ENCODE measurements at places on chromosomes 2 and 18.

DNA sequence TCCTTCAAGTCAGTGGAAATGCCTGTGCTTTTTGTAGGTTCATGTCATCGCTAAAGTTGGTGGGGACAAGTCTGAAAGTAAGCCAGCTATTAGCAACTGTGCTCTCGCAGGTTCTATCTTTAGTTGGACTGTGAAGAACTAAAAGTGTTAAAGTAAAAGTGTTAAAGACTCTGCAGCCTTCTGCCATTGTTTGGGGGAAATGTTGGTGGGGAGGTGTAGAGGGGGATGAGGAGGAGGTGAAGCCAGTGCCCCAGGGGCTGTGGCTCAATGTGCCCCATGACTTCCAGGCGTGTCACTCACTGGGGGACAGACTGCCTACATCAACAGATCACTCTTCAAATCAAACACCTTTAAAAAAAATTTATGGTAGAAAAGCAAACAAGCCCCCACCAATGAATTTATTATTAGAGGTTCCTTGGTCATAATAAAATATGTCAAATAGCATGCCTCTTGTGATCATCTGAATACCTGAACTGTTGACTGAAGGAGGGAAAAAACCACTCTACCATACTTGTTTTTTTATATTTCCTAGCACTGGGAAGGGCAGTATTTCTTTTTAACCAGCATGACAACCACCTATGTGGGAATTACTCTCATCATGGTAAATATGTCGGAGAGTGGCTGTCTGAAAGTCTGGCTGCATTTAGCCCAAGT lies 19.3 kb downstream of the TGFA start:
- no peak for DNase-seq

DNA sequence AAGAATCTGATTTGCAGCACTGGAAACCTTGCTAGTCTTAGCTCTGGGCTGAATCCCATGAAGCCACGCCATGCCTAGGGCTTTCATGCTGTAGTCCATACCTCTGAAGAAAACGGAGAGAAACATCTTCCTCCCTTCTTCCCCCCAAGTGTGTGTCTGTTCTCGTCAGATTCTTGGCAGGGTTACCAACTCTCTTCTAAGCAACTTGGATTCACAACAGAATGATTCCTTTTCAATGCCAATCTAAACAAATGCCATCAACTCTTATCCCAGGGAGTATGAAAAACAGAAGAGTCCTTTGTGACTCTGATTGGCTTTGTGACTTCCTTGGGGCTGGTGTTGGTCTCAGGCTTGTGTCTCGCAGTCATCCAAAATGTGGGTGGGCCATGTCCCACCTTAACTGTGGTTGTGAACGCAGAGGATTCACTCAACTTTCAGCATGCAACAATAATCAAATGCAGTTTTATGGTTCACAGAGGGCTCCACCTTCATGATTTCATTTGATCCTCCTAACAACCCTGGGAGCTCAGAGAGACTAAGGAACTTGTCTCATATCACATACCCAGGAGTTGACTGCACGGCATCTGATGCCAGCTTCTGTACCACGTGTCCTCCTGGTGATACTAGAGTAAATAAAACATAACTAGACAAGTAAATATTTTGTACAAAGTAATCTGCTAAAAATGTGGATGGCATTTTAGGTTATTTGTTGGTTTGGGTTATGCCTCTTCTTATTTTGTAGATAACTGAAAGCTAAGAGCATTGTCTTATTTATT lies 186.0 kb upstream of the TNP1 start:
- DNase-seq, result no peak

DNA sequence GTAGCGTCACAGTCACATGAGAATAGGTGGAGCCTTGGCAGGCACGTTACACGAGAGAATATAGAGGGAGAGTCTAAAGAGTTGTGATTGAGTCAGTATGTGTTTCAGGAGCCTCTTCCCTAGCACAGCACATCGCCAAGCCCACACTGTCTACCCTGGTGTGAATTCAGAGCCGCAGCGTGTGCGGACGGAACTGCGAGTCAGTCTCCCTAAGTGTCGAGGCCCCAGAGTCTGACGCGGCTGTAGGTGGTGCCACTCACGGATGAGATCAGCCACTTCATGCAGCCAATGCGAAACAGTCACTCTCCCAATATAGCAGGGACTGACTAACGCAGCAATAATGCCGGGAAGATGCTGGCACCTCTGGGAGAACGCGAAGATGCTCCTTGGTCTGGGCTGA lies 587.3 kb upstream of the ID2 start:
- DNase-seq, result no peak

- no peak for DNase-seq
These were observed 105.1 kb downstream of the SP3 start for GRCh38 chr2:173860082-173860481.

DNA sequence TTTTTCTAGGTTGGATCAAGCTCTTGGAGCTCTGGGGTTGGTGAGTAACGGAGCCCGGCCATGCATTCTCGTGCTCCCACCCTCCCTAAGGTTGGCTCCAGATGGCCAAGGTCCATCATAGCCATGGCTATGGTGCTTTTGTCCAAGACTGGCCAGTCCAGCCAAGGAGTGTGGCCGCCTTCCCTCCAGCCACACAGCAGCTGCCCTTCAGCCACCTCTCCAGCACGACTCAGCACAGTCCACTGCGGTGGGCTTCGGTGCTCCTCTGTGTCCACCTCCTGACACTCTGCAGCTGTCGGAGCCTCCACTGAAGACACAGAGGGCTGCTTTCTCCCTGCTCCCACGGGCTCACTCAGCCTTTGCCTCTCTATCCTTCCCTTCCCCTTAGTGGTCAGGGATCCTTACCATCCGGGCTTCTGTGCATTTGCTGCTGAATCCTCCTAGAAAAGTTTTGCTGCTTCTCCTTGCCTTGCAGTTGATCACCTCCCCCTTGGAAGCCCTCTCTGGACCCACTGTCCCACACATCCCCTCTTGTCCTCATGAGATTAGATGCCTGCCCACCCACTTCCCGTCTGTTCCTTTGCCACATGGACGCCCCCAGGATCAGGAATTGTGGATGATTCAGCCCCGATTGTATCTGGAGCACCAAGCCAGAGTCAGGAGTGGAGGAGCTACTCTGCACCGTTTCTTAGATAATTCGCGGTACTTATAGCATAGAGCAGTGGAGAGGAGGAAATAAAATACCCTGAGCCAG lies 177.1 kb upstream of the COPS8 start:
- DNase-seq, result no peak

DNA sequence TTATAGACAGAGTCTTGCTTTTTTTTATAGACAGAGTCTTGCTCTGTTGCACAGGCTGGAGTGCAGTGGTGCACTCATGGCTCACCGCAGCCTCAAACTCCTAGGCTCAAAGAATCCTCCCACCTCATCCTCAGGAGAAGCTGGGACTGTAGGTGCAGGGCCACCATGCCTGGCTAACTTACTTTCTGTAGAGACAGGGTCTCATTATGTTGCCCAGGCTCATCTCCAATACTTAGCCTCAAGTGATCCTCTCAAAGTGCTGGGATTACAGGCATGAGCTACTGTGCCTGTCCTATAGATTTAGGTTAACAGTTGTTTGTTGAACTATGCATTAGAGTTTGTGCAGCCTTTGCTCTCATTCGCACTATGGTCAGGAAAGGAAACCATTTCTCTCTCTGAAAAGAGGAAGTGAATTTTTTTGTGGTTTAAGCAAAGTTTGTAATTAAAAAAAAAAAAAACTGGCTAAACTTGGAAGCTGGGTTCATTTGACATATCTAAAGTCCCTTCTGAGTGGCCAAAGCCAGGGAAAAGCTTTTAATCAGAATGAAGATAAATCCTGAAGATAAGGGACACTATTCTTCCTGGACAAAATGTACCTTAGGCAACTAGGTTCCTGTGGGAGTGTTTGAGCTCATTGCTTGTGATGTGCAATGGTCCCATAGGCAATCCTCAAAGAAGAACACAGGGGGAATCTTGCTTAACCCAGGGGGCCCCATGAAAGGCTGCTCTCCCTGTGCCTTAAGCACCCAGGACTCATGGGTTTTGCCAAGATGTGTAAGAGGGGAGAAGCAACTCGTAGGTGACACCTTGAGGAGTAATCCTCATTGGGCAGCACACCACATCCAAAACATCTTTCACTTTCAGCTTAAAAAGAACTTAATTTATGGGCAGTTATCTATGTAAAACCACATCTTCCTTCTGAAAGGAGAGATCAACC lies 201.7 kb downstream of the MREG start:
- DNase-seq, result no peak

GRCh38 chr2:129320288-129320687 lies 659.2 kb upstream of the RAB6C start:
- DNase-seq, result no peak

DNA sequence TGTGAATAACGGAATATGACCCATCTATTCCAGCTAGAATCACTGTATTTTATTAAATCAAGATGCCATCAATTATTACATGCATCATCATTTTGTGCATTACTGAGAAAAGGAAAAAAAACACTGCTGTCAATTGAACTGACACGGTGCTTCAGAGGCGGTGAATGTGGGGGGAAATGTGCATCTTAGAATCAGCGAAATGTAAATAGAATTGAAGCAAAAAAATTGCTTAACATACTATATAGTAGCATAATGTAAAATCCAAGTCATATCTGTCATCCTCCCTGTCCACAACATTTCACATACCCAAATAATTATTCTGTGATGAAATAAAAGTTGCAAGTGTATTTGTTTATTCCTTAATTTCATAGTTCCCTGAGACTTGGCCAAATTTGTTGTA lies 84.6 kb downstream of the PRKRA start:
- no peak for DNase-seq

DNA sequence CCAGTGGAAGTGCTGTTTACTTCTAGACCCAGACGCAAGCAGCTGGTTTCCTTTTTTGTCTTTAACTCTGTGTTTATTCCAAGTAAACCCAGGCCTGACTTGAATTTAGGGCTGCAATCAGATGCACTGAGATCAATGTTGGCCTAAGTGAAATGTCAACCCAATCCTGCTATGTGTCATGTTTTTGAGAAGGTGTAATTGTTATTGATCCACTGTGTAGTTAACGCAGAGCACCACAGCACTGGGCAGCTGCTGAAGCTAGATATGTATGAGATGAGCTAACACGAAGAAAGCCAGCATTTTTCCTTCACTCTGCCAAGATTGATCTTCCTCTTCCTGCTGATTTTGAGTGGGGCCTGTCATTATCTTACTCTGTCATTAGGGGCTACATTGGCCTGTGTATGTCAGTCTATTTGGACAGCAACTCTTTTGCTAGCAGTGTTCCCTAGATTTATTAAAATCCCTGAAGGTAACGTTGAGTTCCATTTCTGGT lies 18.9 kb upstream of the DLX1 start:
- no peak for DNase-seq

DNA sequence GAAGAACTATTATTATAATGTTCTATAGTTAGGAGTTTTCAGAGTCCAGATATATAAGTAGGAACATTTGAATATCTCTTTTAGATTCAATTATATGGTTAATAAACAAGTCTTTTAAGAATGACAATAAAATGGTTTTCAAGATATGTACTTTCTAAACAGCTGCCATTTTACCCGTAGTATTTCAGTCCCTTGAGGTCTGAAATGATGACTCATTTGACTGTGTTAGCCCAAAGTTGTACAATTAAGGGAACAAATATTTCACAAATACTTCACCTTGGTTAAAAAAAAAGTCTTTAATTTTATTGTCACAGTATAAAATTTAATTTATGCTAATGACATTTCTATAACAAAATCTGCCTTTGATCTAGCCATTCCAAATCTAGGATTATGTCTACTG lies 91.6 kb upstream of the TANK start:
- no peak for DNase-seq

GRCh38 chr2:3470166-3470651 lies 49.1 kb downstream of the ADI1 start:
- DNase-seq, result no peak

DNA sequence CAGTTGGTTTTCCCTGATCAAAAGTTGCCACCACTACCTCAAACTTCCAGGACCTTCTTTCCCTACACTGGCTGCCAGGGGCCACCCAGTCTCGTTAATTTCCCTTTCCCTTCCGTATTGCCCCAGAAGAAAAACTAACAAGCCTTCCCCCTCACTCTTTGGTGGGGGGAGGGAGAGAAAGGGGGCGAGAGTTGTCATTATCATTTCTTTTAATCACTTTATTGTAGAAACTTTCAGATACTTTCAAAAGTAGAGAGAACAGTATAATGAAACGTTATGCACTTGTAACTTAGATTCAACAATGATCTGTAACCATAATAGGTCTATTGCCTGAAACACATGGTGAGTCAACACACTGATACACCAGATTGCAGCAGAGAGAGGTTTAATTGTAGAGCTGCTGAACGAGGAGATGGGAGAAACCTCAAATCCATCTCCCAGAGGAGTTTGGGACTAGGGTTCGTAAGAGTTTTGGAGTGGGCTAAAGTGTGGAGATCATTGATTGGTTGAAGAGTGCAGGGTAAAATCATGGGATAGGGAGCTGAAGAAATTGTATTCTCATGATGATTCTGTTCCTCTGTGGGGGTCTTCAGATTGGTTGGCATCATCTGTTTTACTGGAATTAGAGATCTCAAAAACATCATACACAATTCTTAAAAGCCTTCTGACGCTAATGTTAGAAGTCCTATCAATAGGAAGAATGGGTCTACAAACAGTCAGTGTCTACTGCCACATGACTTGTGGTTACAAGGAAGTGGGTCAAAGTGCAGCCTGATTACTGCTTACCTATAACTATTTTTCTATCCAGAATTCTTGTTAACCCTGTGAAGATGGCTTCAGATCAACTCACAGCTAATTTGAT lies 2.6 kb upstream of the RNF149 start:
- no peak for DNase-seq

DNA sequence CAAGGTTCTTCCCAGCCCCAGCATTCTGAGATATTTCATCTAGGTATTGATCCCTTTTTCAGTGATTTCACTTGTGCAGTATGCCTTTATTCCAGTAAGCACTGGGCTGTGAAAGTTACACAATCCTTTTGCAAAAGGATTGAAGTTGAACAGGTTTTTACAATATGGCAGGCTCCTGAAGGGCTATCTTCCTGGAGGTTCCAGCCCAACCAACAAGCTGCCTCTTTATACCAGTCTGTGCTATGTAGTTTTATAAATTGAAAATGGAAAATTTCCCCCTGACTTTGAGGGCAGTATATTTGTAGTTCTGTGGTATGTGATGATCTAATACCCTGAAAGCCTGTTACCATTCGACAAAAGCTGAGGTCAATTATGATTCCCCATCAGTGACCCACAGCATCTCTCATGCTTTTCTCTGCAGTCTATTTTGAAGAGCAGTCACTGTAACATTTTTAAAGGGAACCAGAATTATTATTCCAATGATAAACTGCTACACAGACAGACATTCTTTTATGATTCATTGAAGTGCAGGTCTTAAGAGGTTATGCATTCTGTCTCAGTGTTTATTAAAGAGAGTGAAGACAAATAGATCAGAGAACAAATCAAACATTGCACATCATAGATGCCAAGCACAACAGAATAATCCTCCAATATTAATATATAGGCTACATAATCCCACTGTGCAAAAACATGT lies 35.2 kb upstream of the STPG4 start:
- no peak for DNase-seq

- DNase-seq, result no peak
These were observed 4.2 kb downstream of the PLEKHA3 start for GRCh38 chr2:178484245-178485041.

- no peak for DNase-seq
These were observed 16.9 kb upstream of the HNRNPLL start for GRCh38 chr2:38619458-38620164.

All from stimulated activated CD4-positive, alpha-beta T cell treated with anti-CD3 and anti-CD28 coated beads, Interleukin-15, amount 100 ng/mL, for 1 hour (primary cell).